ENCODE measurements at places on chromosomes 3 and 15.
A peak's percentile ranks its signal among the peaks of the same experiment; 100 is the strongest.

GRCh38 chr15:85451099-85451700 lies 70.8 kb downstream of the AKAP13 start:
- H3K4me1 ChIP-seq = no peaks in the 10 kb centered on the region
- no peak overlapping the region for H3K27ac ChIP-seq
- DNase-seq = no peak
- no peaks in the 10 kb centered on the region for H3K27me3 ChIP-seq
- no peak overlapping the region for H3K4me3 ChIP-seq

DNA sequence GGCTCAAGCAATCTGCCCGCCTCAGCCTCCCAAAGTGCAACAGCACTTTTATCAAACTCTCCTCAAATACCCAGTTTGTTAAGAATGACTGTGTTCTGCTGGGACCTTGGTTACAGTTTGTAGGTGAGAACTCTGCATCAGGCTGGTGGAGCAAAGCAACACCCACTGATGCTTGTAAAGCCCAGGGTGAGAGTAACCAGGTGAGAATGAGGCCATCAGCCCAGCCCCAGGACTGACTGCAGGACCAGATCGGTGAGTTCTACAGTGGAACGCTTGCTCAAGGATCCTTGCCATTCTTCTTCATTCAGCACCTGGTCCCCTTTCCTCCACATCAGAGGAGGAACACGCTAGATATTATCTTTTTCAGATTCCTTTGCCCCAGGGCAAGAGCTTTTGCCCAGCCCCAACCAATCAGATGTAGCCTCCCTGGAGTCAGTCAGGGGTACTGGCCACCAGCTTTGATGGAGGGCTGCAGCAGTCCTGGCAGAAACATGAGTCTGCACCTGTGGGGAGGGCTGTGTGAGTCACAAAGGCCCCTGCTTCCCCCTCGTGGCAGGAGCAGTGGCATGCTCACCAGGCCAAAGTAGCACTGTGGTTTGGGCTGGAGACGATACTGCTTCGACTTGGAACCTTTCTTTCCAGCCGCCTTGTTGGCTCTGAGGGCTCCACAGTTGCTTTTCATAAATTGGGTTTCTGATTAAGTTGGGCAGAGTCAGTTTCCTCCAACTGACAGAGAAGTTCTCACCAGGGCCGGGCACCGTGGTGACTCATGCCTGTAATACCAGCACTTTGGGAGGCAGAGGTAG lies 3.5 kb upstream of the SHISA5 start:
- peak overlapping the region; percentile 32 for H3K27ac ChIP-seq
- peak; percentile 56 for DNase-seq
- no peaks in the 10 kb centered on the region for H3K4me1 ChIP-seq
- H3K4me3 ChIP-seq = no peak overlapping the region

DNA sequence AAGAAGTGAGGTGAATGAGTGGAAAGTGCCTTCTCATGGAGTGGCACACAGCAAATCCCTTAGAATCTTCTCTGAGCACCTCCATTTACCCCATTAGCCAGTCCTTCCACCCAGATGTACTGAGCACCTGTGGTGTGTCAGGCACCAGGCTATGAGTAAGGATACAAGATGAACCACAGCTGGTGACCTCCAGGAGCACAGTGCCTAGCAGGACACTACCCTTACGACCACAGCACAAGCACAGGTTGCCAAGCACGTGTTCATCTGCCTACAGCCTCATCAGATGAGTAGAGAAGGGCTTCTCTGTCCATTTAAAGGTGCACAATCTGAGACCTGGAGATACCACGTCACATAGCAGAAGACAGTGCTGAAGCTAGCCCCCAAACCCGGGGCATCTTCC lies 6.2 kb downstream of the MYLK start:
- H3K4me3 ChIP-seq = no peak overlapping the region
- no peak overlapping the region for H3K27ac ChIP-seq
- peaks cover 8% of the 10 kb centered on the region for H3K27me3 ChIP-seq
- H3K36me3 ChIP-seq = no peaks in the 10 kb centered on the region
- DNase-seq = no peak
- no peaks in the 10 kb centered on the region for H3K4me1 ChIP-seq

DNA sequence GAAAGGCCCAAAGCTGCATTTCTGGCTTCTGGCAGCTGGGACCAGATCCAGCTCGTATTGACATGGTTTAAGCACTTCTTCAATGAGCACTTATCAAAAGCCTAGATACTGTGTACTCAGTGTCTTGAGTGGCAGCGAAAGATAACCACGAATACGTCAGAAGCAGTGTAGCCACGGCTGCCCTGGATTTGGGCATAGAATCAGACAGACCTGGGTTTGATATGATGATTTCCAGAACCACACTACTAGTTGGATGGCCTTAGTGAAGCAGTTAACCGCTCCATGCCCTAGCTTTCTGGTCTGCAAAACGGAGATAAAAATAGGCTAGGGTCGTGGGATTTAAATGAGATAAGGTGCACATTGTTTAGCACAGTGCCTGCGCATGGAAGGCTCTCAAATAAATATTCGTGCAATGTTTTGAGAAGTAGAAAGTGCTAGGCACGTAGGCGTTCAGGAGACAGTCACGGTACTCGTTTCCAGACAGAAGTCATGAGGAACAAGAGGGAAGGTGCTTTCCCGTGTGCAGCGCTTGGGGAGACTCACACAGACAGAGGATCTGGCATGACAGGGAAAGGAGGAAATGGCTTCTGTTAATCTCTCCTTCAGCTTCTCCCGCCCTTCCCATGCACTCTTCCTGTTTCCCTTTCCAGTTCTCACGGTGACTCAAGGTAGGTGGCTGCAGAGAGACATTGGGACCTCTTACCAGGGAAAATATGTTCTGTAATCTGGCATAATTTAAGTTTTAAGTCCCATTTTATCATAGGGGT lies 70.3 kb downstream of the CCNL1 start:
- H3K4me3 ChIP-seq = peak overlapping the region; percentile 21
- no peaks in the 10 kb centered on the region for H3K36me3 ChIP-seq
- H3K4me1 ChIP-seq = peaks cover 85% of the 10 kb centered on the region
- peak overlapping the region; percentile 97 for H3K27ac ChIP-seq

- H3K4me1 ChIP-seq = peaks cover 2% of the 10 kb centered on the region
- no peaks in the 10 kb centered on the region for H3K36me3 ChIP-seq
- H3K27ac ChIP-seq = no peak overlapping the region
These were observed 107.4 kb downstream of the PEAK1 start for GRCh38 chr15:77312523-77312922.

GRCh38 chr3:15042936-15043335 lies 22.2 kb downstream of the MRPS25 start:
- H3K27me3 ChIP-seq = no peaks in the 10 kb centered on the region
- no peak overlapping the region for H3K27ac ChIP-seq
- H3K4me1 ChIP-seq = peaks cover 8% of the 10 kb centered on the region
- peaks cover 75% of the 10 kb centered on the region for H3K36me3 ChIP-seq
- H3K4me3 ChIP-seq = no peak overlapping the region

DNA sequence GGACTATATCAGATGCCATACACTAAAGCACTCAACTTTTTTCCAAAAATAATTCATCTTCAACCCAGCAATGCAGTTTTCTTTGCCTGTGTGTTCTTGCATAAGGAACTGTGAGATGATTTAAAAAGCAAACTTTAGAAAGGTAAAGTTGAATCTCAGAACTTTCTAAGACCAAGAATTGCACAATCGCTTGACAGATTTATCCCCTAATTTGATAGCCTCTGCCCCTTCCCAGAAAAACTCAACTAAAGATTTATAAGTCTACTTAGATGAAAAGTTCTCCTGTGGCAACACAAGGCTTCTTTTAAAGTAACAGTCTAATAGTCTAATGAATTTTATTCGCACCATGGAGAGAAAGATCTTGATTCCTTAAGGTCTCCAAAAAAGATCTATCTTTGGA lies 259.3 kb downstream of the MAGI1 start:
- peak overlapping the region; percentile 9 for H3K27ac ChIP-seq
- no peaks in the 10 kb centered on the region for H3K27me3 ChIP-seq
- H3K36me3 ChIP-seq = no peaks in the 10 kb centered on the region
- no peak overlapping the region for H3K4me3 ChIP-seq

- H3K36me3 ChIP-seq = peaks cover 12% of the 10 kb centered on the region
- H3K27ac ChIP-seq = no peak overlapping the region
- H3K4me1 ChIP-seq = no peaks in the 10 kb centered on the region
- no peaks in the 10 kb centered on the region for H3K27me3 ChIP-seq
- no peak for DNase-seq
These were observed 28.5 kb downstream of the TMEM41A start for GRCh38 chr3:185470323-185470722.

- H3K4me1 ChIP-seq = peaks cover 8% of the 10 kb centered on the region
- H3K27me3 ChIP-seq = no peaks in the 10 kb centered on the region
- no peak for DNase-seq
- no peaks in the 10 kb centered on the region for H3K36me3 ChIP-seq
- no peak overlapping the region for H3K27ac ChIP-seq
These were observed 915 bp upstream of the CALML4 start for GRCh38 chr15:68205954-68206539.

DNA sequence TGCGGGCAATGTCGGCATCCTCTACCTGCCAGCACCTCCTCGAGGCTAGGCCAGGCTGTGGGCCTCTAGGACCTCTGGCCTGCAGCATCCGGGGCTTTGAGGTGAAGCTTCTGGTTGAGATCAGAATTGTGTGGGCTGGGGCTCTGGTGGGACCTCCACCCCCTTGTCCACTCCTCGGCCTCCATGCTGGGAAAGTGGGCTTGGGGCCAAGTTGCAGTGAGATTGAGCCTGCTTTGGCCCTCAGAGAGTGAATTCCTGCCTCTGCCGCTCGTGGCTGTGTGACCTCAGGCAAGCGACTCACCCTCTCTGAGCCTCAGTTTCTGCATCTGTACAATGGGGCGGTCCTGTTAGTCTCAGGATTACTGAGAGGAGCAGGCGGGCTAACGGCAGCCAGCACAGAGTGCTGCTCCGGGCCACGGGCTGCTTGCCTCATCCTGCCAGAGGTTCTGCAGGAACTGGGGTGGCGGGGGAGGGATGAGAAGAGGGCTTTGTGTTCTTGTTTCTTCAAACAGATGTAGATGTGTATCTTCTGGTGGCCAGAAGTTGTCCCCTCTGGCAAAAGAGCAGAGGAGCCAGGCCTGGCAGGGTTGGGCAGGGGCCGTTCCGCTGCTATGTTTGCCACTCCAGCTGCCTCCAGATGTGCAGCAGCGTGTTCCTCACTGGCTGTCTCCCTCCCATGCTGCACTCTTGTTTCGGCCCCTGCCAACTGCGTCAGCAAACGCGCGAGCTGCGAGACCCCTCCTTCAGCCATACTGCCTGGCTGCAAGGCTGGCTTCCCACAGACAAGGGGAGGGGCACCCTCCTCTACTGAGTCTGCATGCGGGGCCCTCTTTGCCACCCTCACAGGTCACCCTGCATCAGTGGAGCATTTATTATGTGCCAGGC lies 33.7 kb downstream of the FBLN2 start:
- H3K27ac ChIP-seq = no peak overlapping the region
- H3K4me1 ChIP-seq = peaks cover 9% of the 10 kb centered on the region
- no peaks in the 10 kb centered on the region for H3K27me3 ChIP-seq
- H3K4me3 ChIP-seq = no peak overlapping the region
- no peaks in the 10 kb centered on the region for H3K36me3 ChIP-seq

GRCh38 chr3:52451237-52452083 lies 2.4 kb downstream of the TNNC1 start:
- no peak for DNase-seq
- H3K27me3 ChIP-seq = no peaks in the 10 kb centered on the region

GRCh38 chr3:188088948-188089685 lies 64.8 kb upstream of the LPP start:
- H3K4me1 ChIP-seq = peaks cover 10% of the 10 kb centered on the region
- no peak for DNase-seq
- peaks cover 66% of the 10 kb centered on the region for H3K27me3 ChIP-seq
- no peak overlapping the region for H3K4me3 ChIP-seq
- H3K36me3 ChIP-seq = no peaks in the 10 kb centered on the region
- no peak overlapping the region for H3K27ac ChIP-seq

GRCh38 chr3:64687781-64688604 lies at the start of gene ADAMTS9:
ADAMTS9 (minus strand) TSS chr3:64688000; CDS start chr3:64687657, 343 bp downstream.
- H3K27me3 ChIP-seq = no peaks in the 10 kb centered on the region
- peak within 1 kb of the TSS; percentile 95 for H3K27ac ChIP-seq
- H3K36me3 ChIP-seq = no peaks in the 10 kb centered on the region
- DNase-seq = peak; percentile 91
- peak within 1 kb of the TSS; percentile 64 for H3K4me3 ChIP-seq
- peaks cover 14% of the 10 kb centered on the region for H3K4me1 ChIP-seq

DNA sequence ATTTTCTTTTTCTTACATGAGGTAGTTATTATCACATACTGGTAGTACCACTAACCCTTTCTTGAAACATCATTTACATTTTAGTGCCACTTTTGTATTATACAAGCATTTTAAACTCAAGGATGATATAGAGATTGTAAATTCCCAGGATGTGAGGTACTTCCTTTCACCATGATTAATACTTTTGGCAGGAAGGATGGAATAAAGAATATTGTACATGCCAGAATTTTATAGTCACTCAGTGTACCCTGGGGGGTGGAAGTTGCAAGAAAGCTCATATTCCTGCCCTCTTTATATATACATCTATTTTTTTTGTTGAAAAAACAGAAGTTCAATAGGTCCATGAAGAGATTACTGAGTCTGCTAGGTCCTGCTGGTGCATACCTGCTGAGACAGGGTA lies 141.0 kb upstream of the PLSCR5 start:
- H3K27me3 ChIP-seq = no peaks in the 10 kb centered on the region
- no peak overlapping the region for H3K4me3 ChIP-seq
- peak; percentile 4 for DNase-seq
- H3K27ac ChIP-seq = no peak overlapping the region
- no peaks in the 10 kb centered on the region for H3K4me1 ChIP-seq

GRCh38 chr3:146640955-146641867 lies 36.1 kb upstream of the PLSCR5 start:
- no peaks in the 10 kb centered on the region for H3K27me3 ChIP-seq
- DNase-seq = peak; percentile 64
- no peaks in the 10 kb centered on the region for H3K36me3 ChIP-seq
- no peaks in the 10 kb centered on the region for H3K4me1 ChIP-seq
- no peak overlapping the region for H3K4me3 ChIP-seq

GRCh38 chr3:197750396-197750831 lies 731 bp downstream of the FYTTD1 start:
- peak overlapping the region; percentile 74 for H3K4me3 ChIP-seq
- peak overlapping the region; percentile 86 for H3K27ac ChIP-seq
- H3K36me3 ChIP-seq = no peaks in the 10 kb centered on the region
- H3K27me3 ChIP-seq = no peaks in the 10 kb centered on the region

DNA sequence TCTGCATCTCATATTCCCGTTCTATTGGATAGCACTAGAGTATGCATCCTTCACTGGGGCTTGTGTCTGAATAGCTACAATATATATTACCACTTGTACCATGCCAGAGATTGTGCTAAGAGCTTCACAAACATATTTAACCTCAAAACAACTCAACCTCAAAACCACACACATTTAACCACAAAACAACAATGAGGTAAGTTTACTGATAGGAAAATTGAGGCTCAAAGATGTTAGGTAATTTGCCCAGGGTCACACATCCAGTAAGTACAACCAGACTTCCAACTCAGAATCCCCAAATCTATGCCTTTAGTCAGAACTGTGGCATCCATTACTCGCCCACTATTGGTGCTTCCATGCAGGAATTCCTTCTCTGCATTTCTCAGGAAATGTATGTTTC lies 220.0 kb downstream of the FAM43A start:
- H3K27me3 ChIP-seq = no peaks in the 10 kb centered on the region
- no peaks in the 10 kb centered on the region for H3K36me3 ChIP-seq
- H3K4me3 ChIP-seq = no peak overlapping the region
- DNase-seq = peak; percentile 46
